SJSA1 (cell line): ENCODE measurements at places on chromosomes 7 and 10. TPM values are rescaled to one million over a fixed set of nuclear protein-coding genes. Genes with fewer than 3 reads are reported as not detected.

- no peak for DNase-seq
- H3K4me3 ChIP-seq: no peak overlapping the region
- H3K27me3 ChIP-seq: no peaks in the 10 kb centered on the region
- H3K4me1 ChIP-seq: no peaks in the 10 kb centered on the region
- H3K36me3 ChIP-seq: no peaks in the 10 kb centered on the region
Measured at GRCh38 chr7:139541600-139542307, 18.3 kb downstream of the CLEC2L start.

Gene GPNMB
- 0.75 and 1.1 TPM in 2 replicates for total RNA-seq

- no peak overlapping the region for H3K4me3 ChIP-seq
- H3K27ac ChIP-seq: no peak overlapping the region
- no peaks in the 10 kb centered on the region for H3K27me3 ChIP-seq
- no peaks in the 10 kb centered on the region for H3K4me1 ChIP-seq
Measured at GRCh38 chr10:97675222-97675621, 11.8 kb downstream of the AVPI1 start.

GRCh38 chr7:154903083-154903731 lies 99.7 kb downstream of the PAXIP1 start:
- no peaks in the 10 kb centered on the region for H3K36me3 ChIP-seq
- H3K4me1 ChIP-seq: no peaks in the 10 kb centered on the region
- no peak for DNase-seq
- no peak overlapping the region for H3K4me3 ChIP-seq
- H3K27me3 ChIP-seq: 0 out of 2 replicates have a peak, but pooled peaks cover 4% of the 10 kb centered on the region

Gene KLF14
- not detected in 2 replicates for total RNA-seq

GRCh38 chr10:100046021-100046486 lies 35.6 kb downstream of the CPN1 start:
- peaks cover 11% of the 10 kb centered on the region for H3K4me1 ChIP-seq
- H3K27ac ChIP-seq: no peak overlapping the region
- no peaks in the 10 kb centered on the region for H3K36me3 ChIP-seq
- H3K4me3 ChIP-seq: no peak overlapping the region

Gene AKR1C3
- 0.55 and 0.75 TPM in 2 replicates for total RNA-seq
